ENCODE measurements at places on chromosomes 13 and 19.

- peak; percentile 66 for DNase-seq
Measured at GRCh38 chr13:24271601-24272451, 37.6 kb upstream of the C1QTNF9 start.

DNA sequence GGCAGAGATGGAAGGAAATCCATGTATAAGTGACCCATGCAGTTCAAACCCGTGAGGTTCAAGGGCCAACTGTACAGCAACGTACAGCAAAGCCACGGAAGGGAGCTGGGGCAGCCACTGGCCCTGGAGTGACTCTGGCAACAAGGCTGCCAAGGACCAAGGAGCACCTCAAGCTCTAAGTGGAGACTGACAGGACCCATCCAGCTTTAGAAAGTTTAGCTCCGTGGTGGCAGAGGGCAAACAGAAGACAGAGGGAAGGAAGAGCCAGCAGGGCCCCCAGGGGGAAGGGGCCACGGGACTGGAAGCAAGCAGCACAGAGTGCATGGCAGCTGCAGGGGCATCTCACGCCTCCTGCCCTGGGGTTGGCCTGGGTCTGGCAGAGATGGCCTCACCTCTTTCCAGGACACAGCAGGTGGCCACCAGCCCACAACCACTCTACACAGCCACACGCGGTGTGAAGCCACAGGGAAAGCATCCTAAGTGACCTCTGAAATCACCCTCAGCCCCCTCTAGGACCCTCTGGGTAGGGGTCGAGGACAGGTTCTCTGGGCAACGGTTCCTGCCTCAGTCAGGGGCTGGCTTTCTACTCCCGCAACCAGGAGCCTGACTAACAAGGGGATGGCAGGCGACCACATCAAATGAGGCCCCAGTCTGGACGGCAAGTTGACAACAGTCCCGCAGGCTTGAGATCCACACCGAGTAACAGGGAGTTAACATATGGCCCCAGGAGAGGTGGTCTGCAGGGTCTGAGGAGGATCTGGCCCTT lies 3.8 kb downstream of the MIER2 start:
- no peak for DNase-seq

- DNase-seq, result no peak
Measured at GRCh38 chr13:27810461-27810860, 18.2 kb downstream of the GSX1 start.

DNA sequence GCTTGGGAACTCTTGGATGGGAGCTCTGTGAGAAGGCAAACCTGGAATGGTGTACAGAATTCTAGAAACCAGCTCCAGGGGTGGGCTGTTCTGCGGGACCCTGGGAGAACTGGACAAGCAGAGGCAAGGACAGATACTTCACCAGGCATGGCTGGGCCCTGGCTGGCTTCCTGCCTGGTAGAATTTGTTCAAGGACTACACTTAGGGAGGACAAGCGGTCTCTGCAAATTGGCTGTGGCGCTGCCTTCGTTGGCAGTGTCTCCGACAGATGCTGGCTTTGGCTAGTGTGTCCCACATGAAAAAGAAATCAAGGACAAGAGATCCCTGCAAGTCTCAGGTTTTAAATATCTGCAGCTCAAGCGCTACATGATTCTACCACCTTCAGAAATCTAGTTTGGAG lies 12.4 kb downstream of the CEBPG start:
- DNase-seq, result no peak

GRCh38 chr13:24842549-24843274 lies 78.7 kb downstream of the RNF17 start:
- peak; percentile 22 for DNase-seq

GRCh38 chr13:43444081-43444480 lies 342.7 kb downstream of the ENOX1 start:
- DNase-seq, result peak; percentile 8

GRCh38 chr13:110057052-110057451 lies 249.9 kb downstream of the COL4A1 start:
- DNase-seq, result no peak

- DNase-seq, result peak; percentile 19
Measured at GRCh38 chr13:79501538-79502232, 20.7 kb downstream of the NDFIP2 start.

DNA sequence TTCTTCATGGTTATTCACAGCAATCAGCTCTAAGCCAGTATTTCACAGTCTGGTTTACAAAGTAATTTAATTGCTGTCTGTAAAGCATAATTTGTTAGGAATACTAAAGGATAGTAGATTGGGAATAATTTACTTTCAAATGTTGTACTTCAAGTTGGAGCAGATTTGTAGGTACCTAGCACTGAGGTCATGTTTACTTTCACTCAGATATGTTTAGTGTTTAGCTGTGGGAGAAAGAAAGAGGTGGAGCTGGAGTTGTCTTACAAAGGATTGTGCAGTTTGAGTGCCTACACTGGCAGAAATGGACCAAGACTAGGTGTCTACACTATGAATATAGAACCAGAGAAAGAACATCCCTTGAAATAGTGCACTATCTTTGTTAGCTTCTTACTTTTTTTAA lies 464.6 kb downstream of the PCDH9 start:
- no peak for DNase-seq

DNA sequence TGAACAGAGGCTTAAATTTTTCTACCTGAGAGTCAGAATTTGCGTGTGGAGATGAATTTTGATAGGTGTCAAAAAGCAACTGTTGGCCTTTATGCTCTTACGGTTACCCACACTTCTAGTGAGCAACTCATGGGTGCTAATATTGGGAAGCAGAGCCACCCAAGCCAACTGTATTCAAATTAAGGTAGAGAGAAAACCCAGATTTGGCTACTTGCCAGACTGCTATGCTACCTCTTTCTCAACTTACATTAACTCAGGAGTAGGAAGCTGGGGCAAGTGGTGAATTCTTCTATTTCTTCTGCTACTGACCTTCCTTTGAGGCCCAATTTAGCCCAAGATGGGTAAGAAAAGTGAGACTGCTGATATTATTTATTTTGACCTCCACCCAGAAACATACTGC lies 83.9 kb downstream of the OLFM4 start:
- no peak for DNase-seq

- peak; percentile 85 for DNase-seq
Measured at GRCh38 chr19:19900139-19900728, 512 bp upstream of the ZNF93 start.

- no peak for DNase-seq
Measured at GRCh38 chr13:49424011-49424560, 19.8 kb downstream of the CAB39L start.

- peak; percentile 35 for DNase-seq
Measured at GRCh38 chr19:35044317-35045117, 3.0 kb downstream of the HPN start.

- DNase-seq, result no peak
Measured at GRCh38 chr13:112331675-112332074, 44.5 kb upstream of the SPACA7 start.

DNA sequence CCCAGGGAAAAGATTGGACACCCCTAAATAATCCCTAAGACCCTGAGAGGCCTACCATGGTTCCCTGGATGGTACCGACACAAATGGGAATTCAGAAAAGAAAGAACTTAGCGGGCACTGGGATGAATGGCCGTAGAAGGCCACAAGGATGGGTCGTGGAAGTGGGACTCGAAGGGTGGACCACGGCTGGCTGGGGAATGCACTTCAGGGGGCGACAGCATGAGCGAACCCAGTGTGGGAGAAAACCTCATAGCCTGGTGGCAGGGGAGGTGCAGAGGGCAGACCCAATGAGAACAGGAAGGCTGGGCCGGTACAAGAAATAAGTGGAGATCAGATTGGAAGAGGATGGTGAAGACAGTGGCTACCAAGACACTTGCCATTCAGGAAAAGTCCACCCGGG lies 28.7 kb downstream of the LATS2 start:
- DNase-seq, result no peak

DNA sequence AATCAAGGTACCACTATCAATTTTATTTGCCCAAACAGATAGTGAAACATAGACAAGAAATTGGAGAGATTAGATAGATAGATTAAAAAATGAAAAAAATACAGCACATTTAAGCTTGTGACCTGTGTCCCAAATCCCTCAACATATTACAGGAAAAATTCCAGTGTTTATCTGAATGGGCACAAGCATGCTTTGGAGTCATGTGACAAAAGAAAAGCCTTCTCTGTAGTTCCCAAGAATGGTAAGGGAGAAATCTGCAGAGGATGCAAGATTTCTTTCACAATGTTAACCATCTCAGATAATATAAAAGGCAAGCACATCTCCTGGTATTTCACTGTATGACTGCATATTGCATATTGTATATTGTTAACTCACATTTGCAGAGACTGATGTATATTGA lies 168.0 kb downstream of the PCDH9 start:
- no peak for DNase-seq

DNA sequence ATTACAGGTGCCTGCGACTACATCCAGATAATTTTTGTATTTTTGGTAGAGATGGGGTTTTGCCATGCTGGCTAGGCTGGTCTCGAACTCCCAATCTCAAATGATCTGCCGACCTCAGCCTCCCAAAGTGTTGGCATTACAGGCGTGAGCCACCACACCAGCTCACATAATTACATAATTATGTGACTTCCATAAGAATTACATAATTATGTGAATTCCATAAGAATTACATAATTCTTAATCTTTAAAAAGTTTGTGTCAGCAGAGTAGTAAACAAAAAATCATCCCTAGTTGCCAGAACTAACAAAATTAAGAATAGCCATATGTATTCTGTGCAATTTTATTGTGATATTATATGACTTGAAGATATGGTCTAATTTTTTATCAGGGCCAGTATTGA lies 25.6 kb downstream of the IFT88 start:
- DNase-seq, result no peak

GRCh38 chr19:913080-913748 lies at the start of gene R3HDM4:
TSS of gene R3HDM4 (minus strand) at chr19:913219. CDS start at chr19:913157, 62 bp downstream.
- DNase-seq, result peak; percentile 70

GRCh38 chr19:13887517-13887916 lies 10.6 kb downstream of the NANOS3 start:
- DNase-seq, result no peak

- DNase-seq, result no peak
Measured at GRCh38 chr13:113788413-113789135, 29.5 kb downstream of the TMEM255B start.

DNA sequence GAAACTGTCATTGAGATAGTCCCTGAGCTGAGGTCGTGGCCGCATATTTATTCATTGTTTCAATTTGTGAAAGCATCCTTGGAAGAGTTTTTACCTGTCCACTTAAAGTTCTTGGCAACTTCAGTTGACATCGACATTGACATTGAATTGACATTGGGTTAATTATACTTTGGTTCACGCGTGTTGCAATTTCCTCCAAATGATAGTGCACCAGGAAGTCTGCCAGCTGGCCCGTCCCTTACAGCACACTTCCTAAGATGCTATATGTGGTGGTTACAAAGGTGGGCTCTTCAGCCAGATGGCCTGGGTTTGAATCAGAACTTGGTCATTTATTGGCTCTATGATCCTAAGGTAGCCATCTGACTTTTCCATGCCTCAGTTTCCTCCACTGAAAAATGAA lies 176.0 kb downstream of the FGF14 start:
- DNase-seq, result no peak

DNA sequence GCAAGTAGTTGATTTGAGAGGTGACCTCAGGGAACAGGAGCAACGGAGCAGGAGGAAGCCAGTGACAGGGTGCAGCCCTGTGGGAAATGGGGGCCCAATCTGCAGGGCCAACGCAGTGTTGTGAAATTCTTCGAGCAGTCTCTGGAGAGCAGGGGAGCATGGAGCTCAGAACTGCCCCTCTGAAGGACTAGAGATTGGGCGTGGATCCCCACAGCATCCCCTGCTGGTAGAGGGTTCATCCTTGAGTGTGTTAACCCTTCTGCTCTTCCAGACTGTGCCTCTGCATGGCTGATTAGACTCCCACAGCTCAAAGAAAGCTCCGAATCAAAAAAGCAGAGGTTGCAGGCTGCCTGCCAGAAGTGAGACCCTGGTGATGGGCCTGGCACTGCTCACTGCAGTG lies 77.9 kb upstream of the UQCRFS1 start:
- DNase-seq, result no peak

DNA sequence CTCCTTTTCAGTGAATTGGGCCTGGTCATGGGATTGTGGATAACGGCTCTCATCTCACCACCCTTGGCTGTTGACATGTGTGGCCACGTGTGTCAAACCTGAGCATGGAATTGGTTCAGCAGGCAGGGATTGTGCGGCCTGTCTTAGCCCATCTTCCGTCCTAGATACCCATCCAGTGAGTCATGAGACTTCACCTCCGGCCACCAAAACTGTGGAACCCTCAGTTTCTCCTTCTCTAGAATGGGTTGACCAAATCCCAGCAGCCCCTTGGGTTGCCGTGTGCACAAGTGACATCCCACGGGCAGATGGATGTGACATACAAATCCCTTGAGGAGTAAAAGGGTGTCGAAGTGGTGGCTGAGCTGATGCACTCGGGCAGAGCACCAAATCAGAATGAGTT lies 6.7 kb downstream of the GGN start:
- DNase-seq, result no peak

DNA sequence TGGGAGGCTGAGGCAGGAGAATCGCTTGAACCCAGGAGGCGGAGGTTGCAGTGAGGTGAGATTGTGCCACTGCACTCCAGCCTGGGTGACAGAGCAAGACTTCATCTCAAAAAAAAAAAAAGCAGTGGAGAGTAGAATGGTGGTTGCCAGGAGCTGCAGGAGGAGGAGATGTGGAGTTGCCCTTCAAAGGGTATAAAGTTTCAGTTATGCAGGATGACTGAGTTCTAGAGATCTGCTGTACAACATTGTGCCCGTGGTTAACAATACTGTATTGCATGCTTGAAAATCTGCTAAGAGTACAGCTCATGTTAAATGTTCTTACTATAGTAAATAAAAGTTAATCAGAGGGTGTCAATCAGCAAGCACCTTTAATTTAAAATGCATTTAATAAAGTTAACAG lies 28.4 kb upstream of the LATS2 start:
- DNase-seq, result no peak

DNA sequence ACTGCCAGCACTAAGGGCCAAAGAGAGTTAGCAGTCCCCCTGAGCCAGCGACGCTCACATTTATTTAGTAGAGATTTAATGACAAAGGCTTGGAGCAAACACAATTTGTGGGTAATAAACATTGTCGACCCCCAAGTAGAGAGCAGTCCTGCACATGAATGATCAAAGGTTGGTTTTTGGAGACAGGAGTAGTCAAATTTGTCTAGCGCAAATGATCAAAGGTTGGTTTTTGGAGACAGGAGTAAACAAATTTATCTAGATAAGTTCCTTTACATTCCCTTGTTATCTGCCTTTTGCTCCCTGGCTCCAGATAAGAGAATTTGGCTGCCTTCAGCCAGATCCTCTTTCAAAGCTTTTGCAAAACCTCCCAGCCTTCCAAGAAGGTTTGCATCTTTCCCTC lies 26.9 kb downstream of the METTL21C start:
- DNase-seq, result no peak

All from fibroblast of skin of right biceps (primary cell).